ENCODE measurements at places on chromosomes 1 and 21. TPM values are rescaled to one million over a fixed set of nuclear protein-coding genes. Genes with fewer than 3 reads are reported as not detected.

DNA sequence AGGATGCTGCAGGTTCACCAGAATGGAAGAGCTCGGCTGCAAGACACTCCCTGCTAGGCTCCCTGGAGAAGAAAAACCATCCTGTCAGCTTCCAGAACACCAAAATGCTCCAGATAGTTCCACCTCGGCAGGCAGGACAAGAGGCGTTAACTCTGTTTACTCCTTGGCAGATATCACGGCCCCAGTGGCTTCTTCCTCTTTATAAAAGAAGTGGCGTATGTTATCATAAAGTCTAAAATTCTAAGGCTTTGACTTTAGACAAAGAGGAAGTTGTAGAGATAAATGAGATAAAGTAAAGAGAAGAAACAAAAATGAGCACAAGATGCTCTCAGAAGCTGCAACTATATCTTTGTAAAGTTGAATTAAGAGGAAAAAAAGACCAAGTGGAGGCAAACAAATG, 24.3 kb upstream of the MTF1 start:
- DNase-seq, result no peak

Gene PATJ
- polyA plus RNA-seq, result 15.1 TPM

Gene TOR1AIP1
- polyA plus RNA-seq, result 13.2 TPM

GRCh38 chr1:32255072-32256071, 4.3 kb downstream of the LCK start:
- DNase-seq, result no peak

Gene MIS18A
- polyA plus RNA-seq, result 12.0 TPM

Measured in sigmoid colon (tissue), 7 donors.